Fibroblast of skin of back (primary cell): ENCODE measurements at places on chromosomes 2 and 18.

- no peak for DNase-seq
Measured at GRCh38 chr18:44673256-44673880, 7.3 kb upstream of the SETBP1 start.

DNA sequence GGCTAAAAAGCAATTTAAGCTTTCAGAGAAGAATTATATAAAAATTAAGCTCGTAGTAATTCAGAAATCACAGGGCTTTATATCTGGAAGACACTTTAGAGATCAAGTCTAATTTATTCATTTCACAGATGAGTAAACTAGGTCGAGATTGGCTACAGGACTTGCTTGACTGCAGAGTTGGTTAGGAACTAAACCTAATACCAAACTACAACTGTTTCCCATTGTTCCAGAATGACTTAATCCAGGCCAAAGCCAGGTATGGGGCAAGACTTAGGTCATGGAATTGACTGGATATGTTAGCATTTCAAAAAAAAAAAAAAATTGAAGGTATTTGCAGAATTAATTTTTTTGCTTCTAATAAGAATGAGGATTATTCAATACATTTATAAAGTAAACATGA lies 146.1 kb downstream of the RIT2 start:
- no peak for DNase-seq

DNA sequence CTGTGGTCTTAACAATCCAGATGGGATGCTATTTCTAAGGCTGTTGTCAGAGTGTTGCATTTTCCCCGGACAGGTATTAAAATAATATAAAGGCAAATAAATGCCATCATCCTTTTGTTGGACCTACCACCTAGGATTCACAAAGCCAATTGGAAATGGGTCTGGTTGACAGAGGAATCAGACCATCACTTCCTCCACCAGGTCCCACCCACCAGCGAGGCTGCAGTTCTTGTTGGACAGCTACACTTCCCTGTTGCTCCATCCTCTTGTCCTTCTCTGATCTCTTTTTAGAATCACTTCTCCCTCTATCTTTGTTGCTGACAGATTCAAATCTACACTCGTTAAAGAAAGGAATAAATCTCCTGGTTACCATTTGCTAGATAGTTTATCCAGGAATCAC lies 1.1 kb downstream of the TMEM169 start:
- DNase-seq: no peak

DNA sequence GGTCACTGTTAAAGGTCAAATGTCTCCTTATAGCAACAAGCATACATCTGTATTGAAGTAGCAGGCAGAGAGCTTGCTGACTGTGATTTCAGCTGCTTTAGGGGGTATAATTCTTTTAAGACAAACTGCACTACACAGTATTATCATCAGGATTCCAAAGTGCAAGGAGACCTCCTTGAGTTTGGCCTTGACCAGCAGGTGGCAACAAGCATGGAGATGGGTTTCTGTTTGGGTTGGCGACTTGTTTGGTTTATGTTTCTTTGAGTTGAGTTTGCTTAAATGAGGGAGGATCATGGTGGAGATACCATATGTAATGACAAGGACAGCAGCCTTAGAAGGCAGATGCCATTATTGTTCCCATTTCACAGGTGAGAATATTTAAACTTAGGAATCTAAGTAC lies 681.0 kb upstream of the ID2 start:
- DNase-seq: no peak

- DNase-seq: no peak
Measured at GRCh38 chr2:113258471-113259147, 20.1 kb downstream of the PAX8 start.

- peak; percentile 97 for DNase-seq
Measured at GRCh38 chr2:188984680-188985079, 10.5 kb downstream of the COL3A1 start.

GRCh38 chr2:10353931-10354330 lies 51.2 kb downstream of the HPCAL1 start:
- DNase-seq: no peak

GRCh38 chr2:194332799-194333490 lies 1324.1 kb upstream of the SLC39A10 start:
- no peak for DNase-seq

DNA sequence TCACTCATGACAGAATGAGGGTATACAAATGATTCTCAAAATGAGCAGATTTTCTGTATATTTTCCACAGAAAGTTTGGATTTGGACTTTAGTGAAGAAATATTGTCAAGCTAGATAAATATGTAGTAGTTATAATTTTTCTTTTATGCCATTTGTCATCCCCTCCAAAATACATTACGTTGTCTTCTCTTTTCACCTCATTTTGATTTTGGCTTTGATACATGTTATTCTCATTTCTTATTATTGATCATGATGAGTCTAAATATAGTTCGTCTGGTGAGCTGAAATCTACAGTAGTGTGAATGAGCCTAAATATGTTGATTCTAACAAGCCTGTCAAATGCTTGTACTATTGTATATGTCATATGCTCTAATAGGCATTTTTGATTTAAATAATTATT lies 12.3 kb downstream of the DDX1 start:
- no peak for DNase-seq

DNA sequence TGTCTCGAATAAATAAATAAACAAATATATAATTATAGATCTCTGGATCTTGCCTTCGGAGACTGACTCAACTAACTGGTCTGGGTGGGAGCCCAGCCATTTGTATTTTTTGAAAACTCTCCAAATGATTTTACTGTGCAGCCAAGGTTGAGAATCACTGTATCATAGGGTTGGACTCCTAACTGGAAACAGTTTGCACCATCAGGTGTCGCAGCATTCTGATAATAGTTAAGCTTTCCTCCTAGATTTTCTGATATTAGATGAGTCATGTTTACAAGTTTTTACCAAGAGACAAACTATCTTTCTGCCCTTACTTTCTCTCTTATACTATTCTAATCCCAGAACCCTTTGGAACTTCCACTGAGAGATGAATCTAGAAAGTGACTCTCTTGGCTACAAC lies 16.8 kb downstream of the IL37 start:
- DNase-seq: no peak

- DNase-seq: no peak
Measured at GRCh38 chr2:96860065-96861029, 2.5 kb upstream of the ANKRD39 start.
